Tongue (tissue), 3 donors: ENCODE measurements at places on chromosomes 7 and 10. TPM values are rescaled to one million over a fixed set of nuclear protein-coding genes. Genes with fewer than 3 reads are reported as not detected.

The COL26A1 gene
- 1.6 TPM for total RNA-seq

GRCh38 chr7:150942591-150943452 is 35.3 kb downstream of the KCNH2 start:
- no peak for DNase-seq

The RNF148 gene
- 3.2 TPM for total RNA-seq

The SGCE gene
- 266 TPM for total RNA-seq

- no peak for DNase-seq
Measured at GRCh38 chr10:28963539-28964221, 286.4 kb downstream of the BAMBI start.

The PDE6C gene
- total RNA-seq = not detected

DNA sequence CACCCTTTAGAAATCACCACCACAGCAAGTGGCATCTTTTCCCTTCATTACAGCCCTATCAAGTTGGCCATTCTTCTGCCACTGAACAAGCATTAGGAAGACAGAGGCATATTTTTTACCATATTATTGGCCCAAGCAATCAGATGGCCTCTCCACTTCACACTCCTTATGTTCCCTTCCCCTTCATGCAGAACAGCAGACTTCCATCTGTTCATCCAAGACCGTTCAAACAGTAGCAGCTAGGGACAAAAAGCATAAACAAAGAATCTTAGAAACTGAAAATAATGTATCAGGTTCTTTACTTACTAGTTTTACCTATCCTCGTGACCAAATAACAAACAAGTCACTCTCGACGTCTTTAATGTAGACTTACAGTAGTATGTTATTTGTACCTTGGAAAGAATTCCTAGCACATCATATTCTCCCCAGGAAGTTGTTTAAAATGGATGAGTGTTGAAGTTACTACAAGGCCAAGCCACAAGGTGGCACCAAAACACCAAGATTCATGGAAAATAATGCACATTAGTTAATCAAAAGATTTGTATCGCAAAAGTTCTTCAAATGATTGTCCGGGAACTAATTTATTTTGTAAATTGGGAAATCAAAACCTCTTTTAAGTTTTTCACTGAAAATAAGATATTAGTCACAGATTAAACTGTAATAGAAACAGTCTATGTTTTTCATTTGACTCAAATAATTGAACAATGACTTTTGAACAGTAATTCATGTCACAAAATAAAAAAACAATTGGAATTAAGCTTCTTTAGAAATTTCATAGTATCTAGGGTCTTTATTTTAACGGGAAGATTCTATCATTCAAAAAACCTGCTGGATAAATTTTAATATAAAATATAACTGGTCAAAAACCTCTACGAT is 112.1 kb downstream of the VPS41 start:
- peak; percentile 84 for DNase-seq

GRCh38 chr7:78863281-78863680 is 590.2 kb downstream of the MAGI2 start:
- DNase-seq = no peak
